Astrocyte of the spinal cord (primary cell): ENCODE measurements at places on chromosomes 1 and 21.

DNA sequence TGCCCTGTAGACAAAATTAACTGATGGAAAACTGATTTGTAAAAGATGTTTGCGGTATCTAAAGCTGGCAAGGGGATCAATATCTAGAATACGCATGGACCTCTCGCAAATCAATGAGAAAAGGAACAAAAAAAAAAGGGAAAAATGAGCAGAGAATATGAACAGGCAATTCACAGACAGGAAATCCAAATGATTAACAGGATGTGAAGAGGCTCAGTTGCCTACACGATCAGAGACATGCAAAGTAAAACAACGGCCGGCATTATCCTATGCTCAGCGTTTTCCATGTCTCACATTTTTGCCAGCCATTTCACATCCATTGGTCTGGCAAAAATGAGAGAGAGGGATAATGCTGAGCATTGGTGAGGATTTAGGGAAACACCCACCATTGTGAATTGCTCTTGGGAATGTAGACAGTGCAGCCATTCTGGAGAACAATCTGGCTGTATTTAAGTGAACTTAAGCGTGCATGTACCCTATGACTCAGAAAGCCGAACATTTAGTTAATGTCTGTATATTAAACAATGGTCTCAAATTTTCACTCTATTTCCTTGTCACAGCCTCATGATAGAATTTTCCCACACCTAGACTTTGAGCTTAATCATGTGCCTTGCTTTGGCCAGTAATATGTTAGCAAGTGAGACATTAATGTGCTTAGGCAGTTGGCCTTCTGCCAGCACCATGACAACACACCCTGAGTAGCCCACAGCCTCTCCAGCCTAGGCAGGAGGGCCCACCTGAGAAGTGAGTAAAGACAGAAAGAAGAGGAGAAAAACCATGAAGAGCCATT, 61.0 kb upstream of the NBPF3 start:
- DNase-seq: no peak

DNA sequence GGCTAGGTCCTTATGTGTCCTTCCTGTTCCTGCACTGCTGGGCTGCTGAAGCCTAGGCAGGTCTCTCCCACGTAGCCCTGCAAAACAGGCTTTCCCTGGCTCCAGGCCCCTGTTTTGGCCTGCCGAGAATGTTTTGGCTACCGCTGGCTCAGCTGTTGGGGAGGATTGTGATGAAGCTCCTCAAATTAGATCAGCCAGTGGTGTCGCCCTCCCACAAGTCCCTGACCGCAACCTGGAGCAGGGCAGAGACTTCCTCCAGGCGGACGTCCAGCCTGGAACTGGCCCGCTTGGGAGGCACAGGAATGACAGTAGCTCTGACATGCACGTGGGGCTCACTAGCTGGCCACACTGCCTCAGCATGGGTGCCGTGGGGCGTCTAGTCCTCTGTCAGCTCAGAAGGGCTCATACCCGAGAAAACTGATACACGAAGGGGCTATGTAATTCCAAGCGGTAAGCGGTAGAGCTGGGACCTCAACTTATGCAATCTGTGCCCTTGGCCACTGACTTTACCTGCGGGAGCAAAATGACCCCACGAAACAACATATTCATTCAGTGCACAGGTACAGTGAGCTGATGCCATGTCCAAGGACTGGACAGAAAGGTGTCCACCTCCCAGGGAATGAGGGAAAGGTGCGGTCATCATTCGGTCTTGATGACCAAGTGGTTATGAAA, 26.6 kb downstream of the DHRS3 start:
- DNase-seq: peak; percentile 40

DNA sequence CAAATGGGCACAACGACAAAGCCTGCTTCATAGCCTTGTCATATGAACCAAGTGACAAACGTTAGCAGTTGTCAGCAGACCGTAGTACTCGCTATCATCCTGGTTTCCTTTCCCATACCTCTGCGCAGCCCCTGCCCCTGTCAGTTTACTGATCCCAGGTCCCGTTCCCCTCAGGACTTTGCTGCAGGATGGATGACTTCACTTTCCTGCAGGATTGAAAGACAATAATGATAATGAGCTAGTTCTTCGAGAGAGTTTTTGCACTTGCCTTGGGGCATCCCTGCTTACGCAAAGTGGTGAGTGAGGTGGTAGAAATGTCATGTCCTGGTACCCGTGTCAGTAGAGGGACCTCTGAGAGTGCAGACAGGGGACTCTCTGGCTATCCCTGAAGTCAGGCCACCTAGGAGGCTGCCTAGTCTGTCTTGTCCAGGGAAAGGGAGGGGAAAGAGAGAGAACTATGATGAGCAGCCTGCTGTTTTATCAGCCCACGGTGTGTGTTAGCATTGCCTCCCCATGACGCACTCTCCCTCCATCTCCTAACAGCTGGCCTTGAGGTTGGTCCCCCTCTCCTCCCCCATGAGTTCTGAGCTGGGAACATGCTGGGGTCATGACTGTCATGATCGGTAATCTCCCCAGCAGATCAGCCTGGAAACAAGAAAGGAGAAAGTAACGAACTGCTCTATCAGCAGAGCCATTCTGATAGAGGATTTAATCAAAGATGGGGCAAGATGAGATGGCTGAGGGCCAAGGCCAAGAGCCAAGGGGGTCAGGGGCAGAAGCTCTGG, 53.7 kb downstream of the ELK4 start:
- DNase-seq: no peak

DNA sequence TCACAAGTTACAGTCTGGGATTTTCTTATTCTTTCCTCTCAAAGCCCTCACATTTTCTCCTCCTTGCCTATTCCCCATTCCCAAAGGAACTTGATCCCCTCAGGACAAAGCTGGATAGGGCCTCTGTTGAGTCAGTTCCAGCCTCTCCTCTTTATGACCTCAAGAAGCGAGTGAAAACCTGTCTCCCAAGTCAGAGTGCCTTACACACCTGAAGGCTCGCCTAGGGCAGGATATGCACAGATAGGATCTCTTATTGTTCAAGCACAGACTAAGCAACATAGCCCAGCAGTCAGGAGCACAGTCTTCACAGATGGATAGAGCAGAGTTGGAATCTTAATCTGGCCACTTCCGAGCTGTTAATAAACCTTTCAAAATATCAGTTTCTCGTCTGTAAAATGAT, 60.8 kb upstream of the PRRC2C start:
- no peak for DNase-seq

DNA sequence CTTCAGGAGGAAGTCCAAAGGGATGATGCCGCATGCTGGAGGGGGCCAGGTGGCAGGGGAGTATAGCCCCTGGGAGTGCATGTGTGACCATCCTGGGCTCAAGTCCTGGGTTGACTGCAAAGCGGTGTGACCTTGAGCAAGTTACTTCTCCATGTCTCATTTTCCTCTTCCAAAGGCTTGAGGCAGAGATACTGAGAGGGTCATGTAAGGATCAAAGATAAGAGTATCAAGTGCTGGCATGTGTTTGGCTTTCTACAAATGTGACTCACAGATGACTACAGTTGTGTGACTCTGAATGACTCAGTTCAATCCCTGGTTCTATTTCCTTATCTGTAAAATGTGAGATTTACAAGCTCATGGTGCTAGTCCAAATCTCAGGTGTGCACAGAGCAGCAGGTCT, 26.1 kb downstream of the PROK1 start:
- DNase-seq: peak; percentile 22

DNA sequence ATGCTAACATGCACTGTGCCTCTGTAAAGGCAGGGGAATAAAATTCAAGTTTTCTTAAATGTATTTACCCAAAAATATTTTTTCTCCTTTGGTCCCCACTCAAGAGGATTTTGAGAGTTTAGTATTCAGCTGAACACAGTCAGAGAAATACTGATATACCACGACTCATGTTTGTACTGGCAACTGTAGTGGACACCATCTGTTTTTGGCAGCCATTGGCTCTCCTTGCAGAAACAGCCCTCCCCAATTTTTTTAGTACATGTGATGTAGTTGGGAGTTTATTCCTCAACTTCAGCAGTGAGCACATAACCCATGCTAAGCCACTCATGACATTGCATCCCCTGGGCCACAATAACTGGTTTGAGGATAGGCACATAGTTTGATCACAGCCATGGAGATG, 154.8 kb upstream of the POU3F1 start:
- DNase-seq: no peak

DNA sequence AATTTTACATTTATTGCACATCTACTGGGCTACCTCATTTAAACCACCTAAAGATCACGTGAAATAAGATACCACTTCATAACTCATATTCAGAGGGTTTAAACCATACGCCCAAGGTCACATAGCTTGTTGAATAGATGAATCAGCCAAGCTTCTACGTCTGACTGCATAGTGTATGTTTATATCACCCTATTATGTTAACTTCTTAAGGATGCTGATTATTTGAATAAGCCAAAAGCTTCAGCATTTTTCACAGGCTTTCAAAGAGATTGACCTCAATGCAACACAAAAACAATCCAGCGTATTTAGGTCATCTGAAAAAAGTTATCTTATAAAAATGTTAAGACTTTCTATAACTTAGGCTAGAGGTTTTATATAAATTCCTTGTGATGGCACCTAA, 373.8 kb downstream of the TGFB2 start:
- DNase-seq: peak; percentile 80

DNA sequence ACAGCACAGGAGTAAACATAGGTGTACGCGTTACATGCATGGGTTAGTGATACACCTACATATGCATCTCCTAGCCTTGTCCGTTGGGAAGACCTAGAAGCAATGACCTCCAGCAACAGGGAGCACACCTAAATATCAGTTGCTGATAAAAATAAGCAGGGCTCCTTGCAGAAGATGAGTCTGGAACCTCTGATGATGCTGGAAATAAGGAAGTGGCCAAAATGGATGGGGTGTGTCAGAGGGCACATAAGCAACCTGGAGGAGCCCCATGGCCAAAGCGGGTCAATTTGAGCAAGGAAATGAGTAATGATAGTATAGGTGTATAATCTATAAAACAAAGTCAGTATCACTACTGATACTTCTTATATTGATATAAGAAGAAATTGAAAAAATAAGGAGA, 13.7 kb downstream of the ADARB1 start:
- DNase-seq: no peak

DNA sequence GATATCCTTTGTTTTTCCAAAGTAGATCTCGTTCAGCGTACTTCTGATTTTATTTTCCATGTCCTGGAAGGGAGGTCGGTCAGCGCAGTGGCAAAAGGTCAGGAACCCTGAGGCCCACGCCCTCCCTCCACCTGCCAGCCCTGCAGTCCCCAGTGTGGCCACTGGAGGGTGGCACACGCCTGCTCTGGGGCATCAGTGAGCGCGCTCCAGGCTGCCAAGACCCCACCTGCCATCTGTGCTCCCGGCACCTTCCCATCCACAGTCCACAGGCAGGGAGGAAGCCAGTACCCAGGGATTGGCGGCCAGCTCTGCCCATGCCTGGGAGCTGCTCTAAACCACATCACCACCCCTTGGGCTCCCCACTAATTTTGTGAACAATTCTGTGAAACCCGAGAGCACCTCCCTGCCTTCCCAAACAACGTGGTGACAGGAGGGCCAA, 32.3 kb downstream of the SLC66A1 start:
- no peak for DNase-seq

- no peak for DNase-seq
Observed at GRCh38 chr1:66349242-66349641, 184.7 kb upstream of the SGIP1 start.

DNA sequence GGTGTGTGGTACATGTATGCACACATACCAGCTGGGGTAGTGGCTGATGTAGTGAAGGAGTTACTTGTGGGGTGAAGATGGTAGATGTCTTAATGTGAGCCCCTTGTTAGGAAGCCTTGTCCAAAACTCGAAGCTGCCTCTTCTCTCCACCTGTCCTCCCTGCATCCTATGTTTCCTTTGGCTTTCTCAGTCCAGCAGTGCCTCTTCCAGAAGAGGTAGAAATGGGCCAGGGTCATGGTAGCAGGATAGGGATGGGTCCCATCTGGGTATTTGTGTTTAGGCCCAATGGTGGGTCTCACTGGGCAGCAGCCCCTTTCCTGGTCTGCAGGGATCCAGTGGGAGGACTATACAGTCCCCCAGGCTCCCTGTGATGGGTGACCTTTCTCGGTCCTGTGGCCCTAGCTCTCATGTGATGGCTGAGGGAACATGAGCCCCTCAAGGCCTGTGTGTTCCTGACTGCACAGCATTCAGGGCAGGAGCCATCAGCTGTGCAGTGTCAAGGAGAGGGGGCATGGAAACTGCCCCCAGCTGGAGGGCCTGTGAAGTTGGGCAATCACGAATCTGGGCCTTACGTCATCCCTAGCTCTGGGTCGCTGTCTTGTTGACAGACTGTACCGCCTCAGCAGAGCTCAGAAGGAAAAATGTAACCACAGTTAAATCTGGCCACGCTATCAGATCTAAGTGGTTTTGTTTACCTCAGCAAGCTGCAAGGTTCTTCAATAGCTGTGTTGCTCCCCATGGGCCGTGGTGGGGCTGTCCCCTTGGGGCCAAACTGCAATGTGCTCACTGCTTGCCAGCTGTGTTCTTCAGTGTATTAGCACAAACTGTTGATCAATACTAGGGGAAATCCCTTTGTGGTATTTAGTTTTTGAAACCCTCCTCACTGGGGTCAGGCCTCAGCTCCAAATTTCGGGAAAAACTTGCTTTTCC, 82.7 kb downstream of the NOS1AP start:
- peak; percentile 52 for DNase-seq

GRCh38 chr1:19205403-19205802, 4.7 kb downstream of the UBR4 start:
- DNase-seq: no peak

DNA sequence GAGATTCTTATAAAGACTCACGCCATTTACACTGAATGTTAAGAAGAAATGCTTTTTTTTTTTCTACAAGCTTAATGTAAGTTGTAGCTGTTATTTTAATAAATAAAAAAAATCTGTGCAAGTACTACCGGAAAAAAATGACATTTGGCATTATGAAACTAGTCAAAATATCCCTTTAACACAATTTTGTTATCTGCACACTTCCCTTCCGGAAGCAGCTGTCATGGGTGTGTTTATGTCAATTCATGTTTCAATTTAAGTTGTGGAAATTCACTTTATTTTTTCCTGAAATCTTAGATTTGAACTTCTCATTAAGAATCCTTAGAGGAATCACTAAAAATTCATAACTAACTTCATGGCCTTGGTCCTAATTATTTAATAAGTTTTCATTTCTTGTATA, 308.1 kb downstream of the KCTD3 start:
- DNase-seq: no peak

GRCh38 chr1:23177438-23178380, 9.1 kb upstream of the LUZP1 start:
- DNase-seq: peak; percentile 80

- DNase-seq: no peak
Observed at GRCh38 chr1:216826646-216827045, 103.4 kb upstream of the ESRRG start.

GRCh38 chr21:19950347-19950746, 1047.9 kb upstream of the NCAM2 start:
- no peak for DNase-seq

- peak; percentile 67 for DNase-seq
Observed at GRCh38 chr1:151934048-151934493, 24.8 kb upstream of the THEM4 start.

GRCh38 chr1:3774276-3774945, 1.9 kb downstream of the SMIM1 start:
- no peak for DNase-seq

GRCh38 chr21:42467140-42467983, 28.7 kb downstream of the RSPH1 start:
- DNase-seq: peak; percentile 34

- DNase-seq: no peak
Observed at GRCh38 chr1:223018534-223018933, 124.5 kb downstream of the TLR5 start.

GRCh38 chr1:65213271-65214023, 65.4 kb downstream of the AK4 start:
- no peak for DNase-seq

GRCh38 chr1:175540896-175541645, 202.3 kb downstream of the TNR start:
- DNase-seq: no peak

- DNase-seq: no peak
Observed at GRCh38 chr1:39182804-39183203, 21.7 kb upstream of the MACF1 start.

GRCh38 chr1:231032963-231033362, 7.1 kb downstream of the FAM89A start:
- no peak for DNase-seq
